Osteoblast (primary cell): ENCODE measurements at places on chromosomes 3 and 15. TPM values are rescaled to one million over a fixed set of nuclear protein-coding genes. Genes with fewer than 3 reads are reported as not detected.

MCTP2 gene
- total RNA-seq, result 16.3 and 18.6 TPM in 2 replicates

ADAMTS17 gene
- total RNA-seq, result under 0.01 and 0.29 TPM in 2 replicates

AQR gene
- total RNA-seq, result 24.6 and 24.8 TPM in 2 replicates

GOLGA8H gene
- total RNA-seq, result under 0.01 TPM in 1 of 2 replicates, not detected in the other

RTP3 gene
- total RNA-seq, result not detected in 2 replicates

LARP6 gene
- 76.0 and 77.4 TPM in 2 replicates for total RNA-seq

AADACL2 gene
- not detected in 2 replicates for total RNA-seq

GPR62 gene
- total RNA-seq, result under 0.01 TPM in 1 of 2 replicates, not detected in the other

GHRL gene
- total RNA-seq, result under 0.01 TPM in 1 of 2 replicates, not detected in the other

VEPH1 gene
- total RNA-seq, result 23.2 and 25.3 TPM in 2 replicates

MKRN3 gene
- total RNA-seq, result 0.36 and 0.59 TPM in 2 replicates

COLQ gene
- total RNA-seq, result 1.4 and 1.5 TPM in 2 replicates

ANKRD63 gene
- not detected in 2 replicates for total RNA-seq

BOC gene
- 22.8 and 29.2 TPM in 2 replicates for total RNA-seq

PLSCR5 gene
- total RNA-seq, result not detected in 2 replicates

SI gene
- not detected in 2 replicates for total RNA-seq

P2RY14 gene
- total RNA-seq, result not detected in 2 replicates

MELTF gene
- 2.4 and 5.1 TPM in 2 replicates for total RNA-seq

SERPINI2 gene
- not detected in 2 replicates for total RNA-seq

RBMS3 gene
- total RNA-seq, result 80.4 and 81.1 TPM in 2 replicates

SYNM gene
- total RNA-seq, result 4.0 and 4.4 TPM in 2 replicates

DCLK3 gene
- total RNA-seq, result under 0.01 TPM in 2 replicates

SCN5A gene
- under 0.01 TPM in 1 of 2 replicates, not detected in the other for total RNA-seq

ONECUT1 gene
- not detected in 2 replicates for total RNA-seq

ACTRT3 gene
- 4.3 and 4.7 TPM in 2 replicates for total RNA-seq

FGF7 gene
- 377 and 445 TPM in 2 replicates for total RNA-seq

PRR23E gene
- total RNA-seq, result not detected in 2 replicates

SERINC4 gene
- total RNA-seq, result not detected in 2 replicates

P2RY1 gene
- under 0.01 and 0.36 TPM in 2 replicates for total RNA-seq

GOLGA6L7 gene
- not detected in 2 replicates for total RNA-seq

SEMA3G gene
- total RNA-seq, result under 0.01 TPM in 1 of 2 replicates, not detected in the other

CYP19A1 gene
- 2.2 and 4.4 TPM in 2 replicates for total RNA-seq

NCEH1 gene
- 9.7 and 10.9 TPM in 2 replicates for total RNA-seq

SRGAP3 gene
- 2.5 and 4.7 TPM in 2 replicates for total RNA-seq

C3orf22 gene
- total RNA-seq, result not detected in 2 replicates

GOLGA6A gene
- under 0.01 TPM in 1 of 2 replicates, not detected in the other for total RNA-seq
